ENCODE measurements at places on chromosomes 13 and 19.
A peak's percentile ranks its signal among the peaks of the same experiment; 100 is the strongest.

GRCh38 chr13:51925865-51926527 lies 64.2 kb downstream of the CCDC70 start:
- no peak for DNase-seq

DNA sequence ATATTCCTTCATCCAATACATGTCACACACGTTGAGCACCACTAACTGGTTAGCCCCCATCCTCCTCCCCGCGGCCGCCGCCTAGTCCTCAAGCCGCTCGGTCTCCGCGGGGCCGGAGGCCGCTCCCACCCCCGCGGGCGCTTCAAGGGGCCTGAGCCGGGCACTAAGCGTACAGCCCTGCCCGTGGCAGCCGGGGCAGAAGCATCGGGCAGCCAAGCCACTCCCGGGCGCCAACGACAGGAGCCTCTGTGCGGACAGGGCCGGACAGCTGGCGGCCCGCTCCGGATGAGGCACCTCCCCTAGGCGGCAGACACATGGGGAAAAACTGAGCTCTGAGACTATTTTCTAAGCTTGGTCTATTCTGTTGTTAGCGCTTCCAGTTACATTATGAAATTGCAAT lies 2.8 kb upstream of the ZNF543 start:
- no peak for DNase-seq

- no peak for DNase-seq
Observed at GRCh38 chr19:55322204-55322885, 2.8 kb downstream of the TMEM150B start.

DNA sequence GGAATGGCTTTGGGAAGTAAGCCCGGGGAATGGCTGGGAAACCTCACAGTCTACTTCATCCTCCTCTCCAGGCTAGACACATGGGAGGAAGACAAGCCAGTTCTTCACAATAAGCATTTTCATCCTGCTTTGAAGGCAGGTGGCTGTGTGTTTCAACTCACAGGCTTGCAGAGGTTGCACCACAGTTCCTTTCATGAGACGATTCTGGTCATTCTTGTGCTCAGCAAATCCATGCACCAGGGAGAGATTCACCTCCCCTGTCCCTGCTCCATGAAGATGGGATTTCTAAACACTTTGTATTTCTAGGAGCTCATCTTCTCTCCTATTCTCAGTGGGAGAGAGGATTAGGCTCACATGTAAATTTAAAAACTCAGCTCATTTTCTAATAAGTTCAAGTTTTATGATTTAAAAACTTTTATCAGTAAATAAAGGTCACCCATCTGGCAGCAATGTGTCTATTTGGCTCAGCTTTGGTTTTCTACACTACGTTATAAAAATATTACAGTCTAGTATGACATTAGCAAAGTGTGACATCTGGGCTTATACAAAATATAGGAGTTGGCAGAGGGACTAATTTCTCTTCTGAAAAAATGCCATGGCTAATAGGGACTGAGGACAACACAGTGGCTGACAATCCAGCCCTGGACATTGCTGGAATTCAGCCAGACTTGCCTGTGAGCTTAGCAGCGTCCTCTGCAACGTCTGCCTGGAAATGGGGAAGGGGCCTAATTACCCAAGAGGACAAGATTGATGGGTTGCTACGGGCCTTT lies 283.2 kb upstream of the SLC10A2 start:
- DNase-seq, result no peak

DNA sequence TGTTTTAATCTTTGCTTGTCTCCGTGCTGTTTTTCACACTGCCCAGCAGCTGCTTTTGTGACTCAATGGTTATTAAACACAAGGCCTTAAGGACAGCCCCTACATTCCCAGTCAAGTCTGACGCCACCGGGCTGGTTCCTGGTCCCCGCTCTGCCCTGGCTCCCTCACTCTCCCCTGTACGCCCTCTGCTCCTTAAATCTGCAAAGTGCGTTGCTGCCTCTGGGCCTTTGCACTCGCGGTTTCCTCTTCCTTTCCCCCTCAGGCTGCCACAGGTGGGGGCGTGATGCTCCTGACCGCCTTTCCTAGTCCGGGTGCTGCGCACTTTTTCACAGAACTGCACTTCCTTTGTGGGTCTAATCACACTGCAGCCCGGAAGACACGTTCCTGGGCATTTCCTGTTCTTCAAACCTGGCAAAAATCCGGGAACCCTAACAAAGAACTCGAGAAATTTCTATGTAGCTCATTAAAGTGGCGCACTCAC lies 25.6 kb downstream of the NOSIP start:
- DNase-seq, result peak; percentile 76

- peak; percentile 27 for DNase-seq
Observed at GRCh38 chr19:33241530-33242101, 16.0 kb upstream of the SLC7A10 start.

GRCh38 chr13:72911981-72912380 lies 130.0 kb downstream of the PIBF1 start:
- DNase-seq, result no peak

DNA sequence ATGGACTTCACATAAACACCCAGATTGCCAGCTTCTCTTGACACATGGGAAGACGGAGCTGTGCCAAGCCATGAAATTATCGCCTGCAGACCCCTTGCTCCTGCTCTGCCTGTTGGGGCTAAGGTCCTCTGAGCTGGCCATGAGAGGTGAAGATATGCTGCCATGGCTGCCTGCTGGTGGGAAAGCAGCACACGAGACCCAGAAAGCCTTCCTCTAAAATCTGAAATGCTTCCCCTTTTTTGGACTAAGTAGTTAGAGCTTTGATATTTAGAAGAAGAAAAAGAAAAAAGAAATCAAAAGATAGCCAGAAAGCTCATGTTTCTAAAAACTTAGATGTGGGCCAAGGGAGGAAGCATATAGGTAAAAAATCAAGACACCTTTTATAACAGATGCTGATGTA lies 11.2 kb downstream of the WDFY2 start:
- no peak for DNase-seq

GRCh38 chr19:15107061-15108010 lies at the start of gene SYDE1:
Gene SYDE1 (plus strand): TSS chr19:15107401. CDS start chr19:15107434, 33 bp downstream.
- DNase-seq, result no peak

GRCh38 chr19:30214651-30215051 lies 157.5 kb upstream of the ZNF536 start:
- DNase-seq, result peak; percentile 43

GRCh38 chr13:32381539-32381938 lies 46.4 kb downstream of the N4BP2L1 start:
- peak; percentile 13 for DNase-seq

GRCh38 chr19:47487551-47488515 lies 3.8 kb upstream of the KPTN start:
- DNase-seq, result no peak

DNA sequence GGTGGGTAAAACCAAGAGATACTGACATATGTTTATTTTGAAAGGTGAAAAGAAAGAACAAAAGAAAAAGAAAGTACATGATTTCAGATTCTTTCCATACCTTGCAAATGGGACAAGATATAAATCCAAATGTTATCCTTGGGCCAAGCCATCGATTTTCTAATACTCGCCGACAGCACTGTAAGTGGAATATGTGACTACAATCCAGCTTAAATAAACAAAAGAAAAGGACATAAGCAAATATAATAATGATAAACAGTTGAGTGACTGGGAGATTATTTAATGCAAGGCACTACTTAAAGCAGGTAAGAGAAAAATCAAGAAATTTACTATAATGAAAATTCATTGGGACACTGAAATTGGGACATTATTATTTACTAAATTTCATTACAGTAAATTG lies 29.9 kb upstream of the FBXL3 start:
- DNase-seq, result no peak

DNA sequence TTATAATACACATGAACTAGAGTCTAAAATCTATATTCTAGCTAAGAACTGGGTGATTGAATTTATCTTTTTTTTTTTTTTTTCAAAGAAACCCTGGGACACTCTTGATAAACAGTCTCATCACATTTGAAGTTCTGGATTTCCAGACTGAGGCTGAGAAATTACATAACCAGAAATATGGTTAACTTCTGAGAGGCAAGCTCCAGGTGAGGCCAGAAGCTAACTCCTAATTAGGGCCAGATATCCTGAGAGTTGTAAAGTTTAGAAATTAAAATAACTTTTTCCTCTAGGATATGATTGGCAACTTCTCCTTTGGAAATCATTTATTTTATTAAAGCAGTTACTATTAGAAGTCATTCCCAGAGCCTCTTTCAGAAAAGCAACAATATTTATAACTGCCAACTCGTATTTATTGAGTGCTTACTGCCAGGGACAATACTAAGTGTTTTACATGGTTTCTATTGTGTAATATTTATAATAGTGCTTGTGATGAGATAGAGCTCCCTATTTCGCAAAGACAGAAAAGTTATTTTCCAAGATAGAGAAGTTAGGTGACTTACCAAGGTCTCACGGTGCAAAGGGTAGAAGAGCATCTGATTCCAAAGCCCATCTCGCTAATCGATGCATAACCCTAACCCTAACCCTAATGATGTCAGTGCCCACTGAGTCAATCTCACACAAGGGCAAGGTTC lies 187.7 kb downstream of the DCT start:
- DNase-seq, result no peak

DNA sequence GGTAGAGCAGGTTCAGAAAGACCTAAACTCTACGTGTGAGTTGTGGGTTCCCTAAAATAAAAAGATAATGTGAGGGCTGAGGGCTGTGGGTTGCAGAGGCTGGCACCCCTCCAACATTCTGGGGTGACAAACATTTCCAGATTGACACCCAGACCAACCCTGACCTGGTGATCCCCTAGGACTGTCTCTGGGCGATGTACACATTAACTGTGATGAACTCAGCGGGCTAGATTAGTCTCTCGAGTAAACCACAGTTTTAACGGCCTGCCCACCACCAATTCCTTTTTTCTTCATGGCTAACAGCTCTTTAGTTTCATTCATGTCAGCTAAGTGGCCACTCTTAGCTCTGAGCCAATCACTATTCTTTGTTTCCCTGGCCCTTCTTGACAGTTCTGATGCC lies 24.8 kb downstream of the SIAH3 start:
- DNase-seq, result no peak

GRCh38 chr13:46340631-46341111 lies 46.4 kb downstream of the RUBCNL start:
- no peak for DNase-seq

GRCh38 chr13:44506251-44506650 lies 69.9 kb downstream of the TSC22D1 start:
- DNase-seq, result no peak

DNA sequence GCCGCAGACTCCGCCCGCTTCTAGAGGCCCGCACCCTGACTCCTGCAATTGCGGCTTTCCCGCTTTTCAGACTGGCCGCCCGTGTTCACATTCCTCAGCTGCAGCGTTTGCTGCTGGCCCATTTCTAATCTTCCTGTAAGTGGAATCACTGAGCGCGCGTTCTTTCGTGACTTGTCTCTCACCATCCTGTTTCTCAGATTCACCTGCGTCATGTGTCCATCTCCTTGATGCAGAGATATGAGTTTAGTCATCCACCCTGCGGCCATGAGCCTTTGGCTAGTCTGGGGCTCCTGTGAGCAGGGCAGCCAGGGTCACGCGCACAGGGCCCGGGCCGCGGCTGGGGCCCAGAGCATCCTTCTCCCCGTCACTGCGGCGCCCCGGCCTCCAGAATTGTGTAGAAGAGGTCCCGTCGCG lies 110.0 kb downstream of the CRYL1 start:
- no peak for DNase-seq

DNA sequence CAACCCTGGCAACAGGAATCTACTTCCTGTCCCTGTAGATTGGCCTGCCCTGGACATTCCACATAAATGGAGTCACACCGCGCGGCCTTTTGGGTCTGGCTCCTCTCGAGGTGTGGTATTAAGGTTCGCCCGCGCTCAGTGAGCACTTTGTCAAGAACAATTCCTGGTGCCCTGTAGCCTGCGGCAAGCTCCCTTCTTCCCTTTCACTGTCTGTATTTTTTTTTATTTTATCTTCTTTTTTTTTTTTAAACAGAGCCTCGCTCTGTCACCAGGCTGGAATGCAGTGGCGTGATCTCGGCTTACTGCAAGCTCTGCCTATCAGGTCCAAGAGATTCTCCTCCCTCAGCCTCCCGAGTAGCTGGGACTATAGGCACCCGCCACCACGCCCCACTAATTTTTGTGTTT lies 28.3 kb downstream of the PEX11G start:
- no peak for DNase-seq

GRCh38 chr13:32113532-32113931 lies 82.0 kb downstream of the FRY start:
- DNase-seq, result no peak

GRCh38 chr19:2035590-2035991 lies 15.5 kb downstream of the MKNK2 start:
- DNase-seq, result no peak

DNA sequence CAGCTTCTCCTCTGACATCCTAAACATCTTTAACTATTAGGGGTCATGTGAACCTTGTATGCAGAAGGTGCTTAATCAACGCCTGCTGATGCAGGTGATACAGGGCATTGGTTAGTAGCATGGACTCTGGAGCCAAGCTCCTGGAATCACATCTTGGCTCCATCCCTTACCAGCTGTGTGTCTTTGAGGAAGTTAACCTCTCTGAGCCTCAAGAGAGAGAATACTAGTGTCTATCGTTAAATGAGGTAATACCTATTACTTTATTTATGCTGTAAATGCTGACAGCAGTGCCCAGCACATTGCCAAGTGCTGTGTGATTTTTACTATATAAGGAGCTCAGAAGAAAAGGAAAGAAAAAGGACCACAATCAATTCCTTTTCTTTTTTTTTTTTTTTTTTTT lies 11.2 kb upstream of the SELENOW start:
- no peak for DNase-seq

DNA sequence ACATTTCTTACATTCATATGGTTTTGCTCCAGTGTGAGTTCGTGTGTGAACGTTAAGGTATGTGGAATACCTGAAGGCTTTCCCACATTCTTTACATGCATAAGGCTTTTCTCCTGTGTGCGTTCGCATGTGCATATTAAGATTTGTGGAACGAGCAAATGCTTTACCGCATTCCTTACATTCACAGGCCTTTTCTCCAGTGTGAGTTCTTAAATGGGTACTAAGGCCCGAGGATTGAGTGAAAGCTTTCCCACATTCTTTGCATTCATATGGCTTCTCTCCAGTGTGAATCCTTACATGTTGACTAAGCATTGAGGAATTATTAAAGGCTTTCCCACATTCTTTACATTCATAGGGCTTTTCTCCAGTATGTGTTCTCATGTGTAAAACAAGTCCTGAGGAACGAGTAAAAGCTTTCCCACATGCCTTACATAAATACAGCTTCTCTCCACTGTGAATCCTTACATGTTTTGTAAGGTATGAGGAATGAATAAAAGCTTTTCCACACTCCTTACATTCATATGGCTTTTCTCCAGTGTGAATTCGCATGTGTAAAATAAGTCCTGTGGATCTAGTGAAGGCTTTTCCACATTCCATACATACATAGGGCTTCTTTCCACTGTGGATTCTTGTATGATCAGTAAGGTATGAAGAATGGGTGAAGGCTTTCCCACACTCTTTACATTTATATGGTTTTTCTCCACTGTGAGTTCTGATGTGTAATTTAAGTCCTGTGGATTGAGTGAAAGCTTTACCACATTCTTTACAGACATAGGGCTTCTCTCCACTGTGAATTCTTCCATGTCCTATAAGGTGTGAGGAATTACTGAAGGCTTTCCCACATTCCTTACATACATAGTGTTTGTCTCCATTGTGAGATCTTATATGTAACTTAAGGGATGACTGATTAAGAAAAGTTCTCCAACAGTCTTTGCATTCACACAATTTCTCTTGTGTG lies 10.7 kb downstream of the ZNF846 start:
- no peak for DNase-seq
